Renal pelvis (tissue), 12 donors: ENCODE measurements at places on chromosomes 2 and 18. TPM values are rescaled to one million over a fixed set of nuclear protein-coding genes. Genes with fewer than 3 reads are reported as not detected.

DNA sequence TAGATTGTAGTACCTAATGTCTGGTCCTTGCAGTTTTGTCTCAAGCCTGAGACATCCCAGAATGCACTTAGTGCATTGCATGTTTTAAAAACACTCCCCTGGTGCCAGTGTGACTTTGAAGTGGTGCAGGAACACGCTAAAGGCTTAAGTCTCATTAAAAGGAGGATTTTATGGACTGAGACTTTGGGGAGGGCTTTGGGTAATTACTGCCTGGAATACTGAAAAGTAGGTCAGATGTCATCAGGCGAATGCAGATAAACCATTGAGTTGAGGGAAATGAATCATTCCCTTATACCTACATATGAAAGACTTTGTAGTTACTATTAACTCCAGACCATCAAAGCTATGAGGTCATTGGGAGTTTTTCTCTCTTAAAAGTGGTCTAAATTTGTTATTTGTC lies 3.0 kb upstream of the OSBPL1A start:
- peak; percentile 45 for DNase-seq

L3MBTL4 gene
- 5.7 TPM for polyA plus RNA-seq

PRADC1 gene
- polyA plus RNA-seq, result 13.3 TPM

DNA sequence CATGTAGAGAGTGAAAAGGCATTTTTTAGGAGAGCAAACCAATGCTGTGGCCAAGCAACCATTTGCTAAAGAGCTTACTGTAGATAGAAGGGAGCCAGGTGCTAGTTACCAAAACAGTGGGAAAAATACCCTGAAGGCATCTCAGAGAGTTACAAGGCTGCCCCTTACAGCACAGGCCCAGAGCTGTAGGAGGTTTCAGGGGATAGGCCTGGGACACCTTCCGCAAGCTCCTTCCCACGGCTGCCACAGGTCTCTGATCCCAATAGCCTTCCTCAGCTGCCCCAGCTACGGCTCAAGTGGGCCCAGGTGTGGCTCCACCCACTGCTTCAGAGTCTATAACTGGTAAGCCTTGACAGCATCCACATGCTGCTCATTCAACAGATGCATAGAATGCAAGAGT lies 18.2 kb upstream of the PPM1B start:
- DNase-seq, result no peak

DNA sequence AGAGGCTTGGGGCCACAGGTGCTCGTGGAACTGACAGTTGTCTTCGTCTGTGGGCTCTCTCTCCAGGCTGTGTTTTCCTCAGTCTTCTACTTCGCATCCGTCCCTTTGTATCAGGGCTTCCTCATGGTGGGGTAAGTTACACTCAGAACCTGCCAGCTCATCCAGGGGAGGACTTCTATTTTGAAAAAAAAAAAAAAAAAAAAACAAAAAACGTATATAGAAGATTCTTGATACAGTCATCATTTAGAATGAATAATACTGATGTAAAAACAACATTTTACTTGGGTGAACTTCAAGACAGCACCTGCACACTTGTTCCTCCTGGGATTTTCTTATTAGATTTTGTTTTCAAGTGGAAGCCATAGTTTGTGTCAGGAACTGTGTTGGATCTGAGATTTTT lies 47.7 kb upstream of the NFATC1 start:
- no peak for DNase-seq

KYNU gene
- 6.2 TPM for polyA plus RNA-seq

DNA sequence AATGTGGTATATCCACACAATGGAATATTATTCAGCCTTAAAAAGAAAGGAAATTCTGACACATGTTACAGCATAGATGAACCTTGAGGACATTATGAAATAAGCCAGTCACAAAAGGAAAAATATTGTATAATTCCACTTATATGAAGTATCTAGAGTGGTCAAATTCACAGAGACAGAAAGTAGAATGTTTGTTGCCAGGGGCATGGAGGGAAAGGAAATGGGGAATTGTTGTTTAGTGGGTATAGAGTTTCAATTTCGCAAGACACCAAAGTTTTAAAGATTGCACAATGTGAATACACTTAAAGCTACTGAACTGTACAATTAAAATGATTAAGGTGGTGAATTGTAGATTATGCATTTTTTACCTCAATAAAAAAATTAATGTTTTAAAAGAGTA lies 92.9 kb downstream of the TXNL1 start:
- no peak for DNase-seq

DNA sequence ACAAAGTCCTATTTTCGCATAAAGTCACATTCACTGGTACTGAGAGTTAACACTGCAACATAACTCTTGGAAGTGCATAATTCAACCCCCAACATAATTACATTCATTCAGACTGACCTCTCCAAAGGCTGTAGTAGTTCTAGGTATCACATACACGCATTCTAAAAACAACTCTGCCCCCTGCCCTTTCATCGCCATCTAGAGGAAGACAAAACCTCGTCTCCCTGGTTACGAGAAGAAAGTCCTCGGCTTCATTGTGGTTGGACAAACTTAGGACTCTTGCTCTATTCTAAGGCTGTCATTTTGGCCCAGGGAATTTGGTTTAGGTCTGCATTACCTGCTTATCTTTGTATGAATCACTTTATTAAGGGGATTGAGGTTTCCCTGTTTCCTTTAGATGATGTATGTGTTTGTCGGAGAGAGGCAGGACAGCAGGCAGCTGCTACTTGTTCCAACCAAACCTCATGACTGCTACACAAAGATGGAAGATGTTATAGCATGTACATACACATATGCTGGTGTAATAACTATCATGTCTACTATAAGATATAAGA lies 215.4 kb upstream of the NRXN1 start:
- DNase-seq, result no peak

GRP gene
- 0.27 TPM for polyA plus RNA-seq
